B cell (primary cell): ENCODE measurements at places on chromosomes 16 and 17. TPM values are rescaled to one million over a fixed set of nuclear protein-coding genes. Genes with fewer than 3 reads are reported as not detected.
A peak's percentile ranks its signal among the peaks of the same experiment; 100 is the strongest.

DNA sequence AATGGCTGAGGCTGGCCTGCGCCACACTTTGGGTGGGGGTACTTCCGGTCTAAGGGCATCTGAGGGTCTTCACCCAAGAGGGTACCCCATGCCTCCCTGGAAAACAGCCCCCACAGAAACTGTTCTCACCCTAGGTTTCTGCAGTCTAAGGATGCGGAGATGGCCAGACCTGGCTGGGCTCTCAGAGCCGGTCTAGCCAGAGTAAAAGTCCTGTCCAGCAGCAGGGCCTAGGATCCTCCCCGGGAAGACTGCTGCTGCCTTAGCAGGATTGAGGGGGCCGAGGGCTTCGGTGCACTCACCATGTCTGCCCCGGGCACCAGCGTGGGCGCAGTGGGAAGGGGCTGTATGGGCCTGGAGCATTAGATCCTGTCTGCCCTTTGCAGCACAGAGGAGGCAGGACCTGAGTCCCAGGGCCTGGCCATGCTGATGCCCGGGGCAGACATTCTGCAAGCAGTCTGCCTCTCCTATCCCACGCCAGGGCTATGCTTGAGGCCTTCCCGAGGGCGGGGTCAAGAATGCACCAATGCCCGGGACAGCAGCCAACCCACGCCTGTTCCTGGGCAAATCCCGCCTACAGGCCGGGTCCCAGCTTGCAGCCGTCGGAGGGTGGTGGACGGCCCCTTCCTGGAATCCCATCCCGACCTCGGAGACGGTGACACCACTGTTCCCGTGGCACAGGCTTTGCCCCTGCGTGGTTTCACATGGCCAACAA lies 54.7 kb downstream of the CBFA2T3 start:
- peaks cover 70% of the 10 kb centered on the region for H3K4me1 ChIP-seq
- H3K4me3 ChIP-seq: no peak overlapping the region
- H3K27ac ChIP-seq: peak overlapping the region; percentile 84
- DNase-seq: no peak
- H3K27me3 ChIP-seq: no peaks in the 10 kb centered on the region

- no peaks in the 10 kb centered on the region for H3K36me3 ChIP-seq
- no peaks in the 10 kb centered on the region for H3K4me1 ChIP-seq
- no peak overlapping the region for H3K4me3 ChIP-seq
- DNase-seq: no peak
- no peak overlapping the region for H3K27ac ChIP-seq
Observed at GRCh38 chr16:65122724-65123395, 997 bp upstream of the CDH11 start.

GAS7 gene
- polyA plus RNA-seq: 2.1 and 3.4 TPM in 2 replicates

SYNGR2 gene
- polyA plus RNA-seq: 363 and 442 TPM in 2 replicates

ABAT gene
- polyA plus RNA-seq: 6.2 and 9.8 TPM in 2 replicates

GRAPL gene
- polyA plus RNA-seq: 84.5 and 132 TPM in 2 replicates
